ENCODE measurements at places on chromosomes 13 and 19.

- DNase-seq, result no peak
Observed at GRCh38 chr19:33405553-33406461, 32.3 kb downstream of the CEBPG start.

DNA sequence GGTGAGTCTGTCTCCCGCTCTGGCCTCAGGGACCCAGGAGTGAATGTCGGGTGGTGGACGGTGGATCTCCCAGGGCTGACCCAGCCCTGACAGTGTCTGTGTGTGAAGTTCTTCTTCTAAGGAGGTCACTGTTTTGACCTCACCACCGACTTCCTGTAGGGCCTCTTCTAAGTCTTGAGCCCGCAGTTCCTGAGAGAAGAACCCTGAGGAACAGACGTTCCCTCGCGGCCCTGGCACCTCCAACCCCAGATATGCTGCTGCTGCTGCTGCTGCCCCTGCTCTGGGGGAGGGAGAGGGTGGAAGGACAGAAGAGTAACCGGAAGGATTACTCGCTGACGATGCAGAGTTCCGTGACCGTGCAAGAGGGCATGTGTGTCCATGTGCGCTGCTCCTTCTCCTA is at the start of gene SIGLEC7:
SIGLEC7 (plus strand) TSS at position 183 of the 400 bp plus-strand sequence; CDS start at position 252, 69 bp downstream.
- no peak for DNase-seq

DNA sequence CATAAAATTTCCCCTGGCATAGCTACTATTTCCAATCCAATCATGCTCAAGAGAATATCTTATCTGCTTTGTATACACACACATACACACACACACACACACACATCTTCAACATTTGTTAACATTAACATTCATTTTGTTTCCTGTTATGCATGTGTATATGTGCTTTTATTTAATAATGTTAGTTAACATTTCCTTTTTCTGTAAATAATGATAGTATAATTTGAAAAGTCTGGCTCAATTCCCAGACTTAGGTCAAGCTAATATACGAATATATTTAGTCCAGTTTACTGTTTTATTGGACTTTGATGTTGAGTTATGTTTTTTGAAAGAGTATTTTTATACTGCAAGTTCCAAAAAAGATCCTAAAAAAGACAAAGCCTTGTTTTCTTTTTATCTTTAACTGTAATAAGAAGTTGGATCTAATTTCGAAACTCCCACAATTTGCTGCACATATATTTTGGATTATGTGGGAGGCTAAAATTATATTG is 1072.4 kb downstream of the EFNB2 start:
- no peak for DNase-seq

- no peak for DNase-seq
Observed at GRCh38 chr13:98326291-98326690, 149.2 kb upstream of the RNF113B start.

DNA sequence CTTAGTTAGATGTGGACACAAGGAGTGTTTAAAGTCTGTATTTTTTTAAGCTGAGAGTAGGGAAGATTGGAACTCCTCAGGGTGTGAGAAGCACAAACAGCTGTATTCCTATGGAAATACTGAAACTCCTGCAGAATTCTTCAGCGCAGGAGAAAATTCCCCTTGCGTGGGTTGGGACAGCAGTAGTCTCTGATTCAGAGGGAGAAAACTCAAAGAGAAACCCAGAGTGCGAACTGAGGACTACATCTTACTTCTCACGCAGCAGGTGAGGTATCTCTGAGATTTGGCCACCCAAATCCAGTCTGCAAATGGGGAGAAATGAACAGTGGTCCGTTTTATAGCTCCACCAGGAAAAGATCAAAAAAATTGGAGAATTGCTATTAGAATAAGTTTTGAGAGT is 60.9 kb downstream of the FRY start:
- no peak for DNase-seq

GRCh38 chr13:113238536-113238935 is 29.1 kb downstream of the CUL4A start:
- DNase-seq, result no peak

DNA sequence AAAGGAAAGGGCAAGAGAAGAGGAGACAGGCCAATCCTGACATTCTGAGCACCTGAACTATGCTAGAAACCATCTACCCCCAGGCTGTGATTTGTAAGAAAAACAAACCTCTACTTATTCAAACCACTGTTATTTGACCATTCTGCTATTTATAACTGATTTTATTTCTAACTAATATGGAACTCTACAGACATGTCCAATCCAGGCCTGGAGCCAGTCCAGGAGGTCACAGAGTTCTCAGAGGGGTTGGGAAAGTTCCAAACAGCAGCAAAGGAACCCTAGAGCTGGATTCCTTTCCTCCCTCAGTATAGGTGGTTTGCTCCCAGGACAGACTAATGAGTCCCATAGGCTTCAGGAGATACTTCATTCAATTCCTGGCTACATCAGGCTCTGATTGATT is 24.2 kb downstream of the SIAH3 start:
- DNase-seq, result no peak

Measured in stimulated activated CD4-positive, alpha-beta T cell treated with anti-CD3 and anti-CD28 coated beads, Interleukin-1b, Interleukin-23, amount 100 ng/mL, for 4 hours (primary cell).